ENCODE measurements at places on chromosomes 11 and 22.

GRCh38 chr11:128502726-128503125 lies 84.6 kb downstream of the ETS1 start:
- DNase-seq = no peak

GRCh38 chr22:43334378-43334777 lies 8.8 kb downstream of the SCUBE1 start:
- DNase-seq = no peak

- DNase-seq = no peak
These were observed 36.0 kb downstream of the SLN start for GRCh38 chr11:107675902-107676301.

DNA sequence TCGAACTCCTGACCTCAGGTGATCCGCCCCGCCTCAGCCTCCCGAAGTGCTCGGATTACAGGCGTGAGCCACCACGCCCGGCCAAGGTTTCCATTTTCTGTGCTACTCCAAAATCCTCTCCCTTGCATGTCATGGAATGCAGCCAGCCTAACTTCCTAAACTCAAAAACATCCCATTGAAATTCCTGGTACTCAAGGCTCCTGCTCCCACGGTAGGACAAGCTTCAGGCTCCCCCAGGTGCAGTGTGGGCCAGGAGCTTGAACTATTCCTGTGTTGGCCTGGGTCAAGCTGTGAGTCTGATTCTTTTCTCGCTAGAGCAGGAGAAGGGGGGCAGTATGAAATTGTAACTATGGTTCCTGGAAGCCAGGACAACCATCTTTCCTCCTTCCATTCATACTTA lies 97.1 kb downstream of the RPL27A start:
- DNase-seq = no peak

DNA sequence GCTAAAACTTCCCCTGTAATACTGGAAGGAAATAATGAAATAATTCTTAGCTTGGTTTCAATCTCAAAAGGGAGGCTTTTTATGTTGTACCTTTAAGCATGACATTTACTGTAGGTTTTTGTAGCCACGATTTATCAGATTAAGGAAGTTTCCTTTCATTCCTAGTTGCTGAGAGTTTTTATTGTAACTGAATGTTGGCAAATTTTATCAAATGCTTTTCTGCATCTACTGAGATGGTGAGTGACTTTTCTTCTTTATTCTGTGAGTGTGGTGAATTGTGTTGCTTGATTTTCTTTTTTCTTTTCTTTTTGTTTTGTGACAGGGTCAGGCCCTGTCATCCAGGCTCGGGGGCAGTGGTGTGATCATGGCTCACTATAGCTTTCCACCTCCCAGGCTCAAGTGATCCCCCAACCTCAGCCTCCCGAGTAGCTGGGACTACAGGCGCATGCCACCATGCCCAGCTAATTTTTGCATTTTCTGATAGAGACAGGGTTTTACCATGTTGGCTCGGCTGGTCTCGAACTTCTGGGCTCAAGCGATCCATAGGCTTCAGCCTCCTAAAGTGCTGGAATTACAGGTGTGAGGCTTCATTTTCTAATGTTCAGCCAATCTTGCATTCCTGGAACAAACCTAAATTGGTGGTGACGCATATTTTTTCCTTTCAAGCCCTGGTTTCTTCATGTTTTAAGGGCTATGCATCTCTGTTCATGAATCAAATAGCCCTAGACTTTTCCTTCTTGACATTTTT lies 26.2 kb downstream of the SUSD2 start:
- no peak for DNase-seq

DNA sequence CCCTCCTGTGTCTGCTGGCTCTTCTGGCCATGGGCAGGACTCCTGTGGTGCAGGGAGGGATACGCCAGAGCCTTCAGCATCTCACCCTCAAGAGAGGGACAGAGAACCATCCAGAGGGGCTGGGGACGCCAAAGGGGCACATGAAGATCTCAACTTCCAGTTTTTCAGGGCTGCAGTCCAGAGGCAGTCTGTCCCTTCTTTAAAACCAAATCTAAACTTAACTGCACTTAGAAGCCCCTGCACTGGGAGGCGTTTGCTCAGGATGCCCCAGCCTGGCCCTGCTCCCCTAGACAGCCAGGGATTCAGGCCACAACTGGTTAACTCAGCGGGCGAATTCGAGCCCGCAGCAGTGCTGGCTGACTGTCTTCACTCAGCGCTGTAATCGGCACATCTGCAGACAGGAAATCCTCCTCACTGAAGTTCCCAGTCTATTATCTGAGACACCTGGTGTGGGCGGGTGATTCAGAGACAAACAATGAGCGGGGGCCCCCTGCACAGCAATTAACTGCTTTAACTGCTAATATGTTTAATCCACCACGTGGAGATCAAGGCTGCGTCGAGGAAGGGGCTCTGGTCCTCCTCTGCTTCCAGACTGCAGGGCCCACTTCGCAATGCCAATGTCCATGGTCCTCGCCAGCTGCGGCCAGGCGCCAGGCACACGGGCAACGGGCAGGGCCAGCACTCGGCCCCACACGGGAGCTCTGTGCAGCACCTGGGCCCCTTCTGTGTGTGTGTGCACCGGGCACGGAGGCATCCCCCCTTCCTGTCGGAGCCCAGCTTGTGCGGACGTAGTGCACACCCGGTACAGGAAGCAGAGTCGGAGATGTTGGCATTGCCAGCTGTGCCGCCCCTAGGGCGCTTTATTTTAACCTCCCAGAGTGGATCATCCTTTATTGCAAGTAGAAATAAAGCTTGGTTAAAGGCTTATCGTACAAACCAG lies 36.9 kb upstream of the GNB1L start:
- DNase-seq = peak; percentile 75

GRCh38 chr11:69010361-69010891 lies 2.6 kb downstream of the MRGPRF start:
- no peak for DNase-seq

DNA sequence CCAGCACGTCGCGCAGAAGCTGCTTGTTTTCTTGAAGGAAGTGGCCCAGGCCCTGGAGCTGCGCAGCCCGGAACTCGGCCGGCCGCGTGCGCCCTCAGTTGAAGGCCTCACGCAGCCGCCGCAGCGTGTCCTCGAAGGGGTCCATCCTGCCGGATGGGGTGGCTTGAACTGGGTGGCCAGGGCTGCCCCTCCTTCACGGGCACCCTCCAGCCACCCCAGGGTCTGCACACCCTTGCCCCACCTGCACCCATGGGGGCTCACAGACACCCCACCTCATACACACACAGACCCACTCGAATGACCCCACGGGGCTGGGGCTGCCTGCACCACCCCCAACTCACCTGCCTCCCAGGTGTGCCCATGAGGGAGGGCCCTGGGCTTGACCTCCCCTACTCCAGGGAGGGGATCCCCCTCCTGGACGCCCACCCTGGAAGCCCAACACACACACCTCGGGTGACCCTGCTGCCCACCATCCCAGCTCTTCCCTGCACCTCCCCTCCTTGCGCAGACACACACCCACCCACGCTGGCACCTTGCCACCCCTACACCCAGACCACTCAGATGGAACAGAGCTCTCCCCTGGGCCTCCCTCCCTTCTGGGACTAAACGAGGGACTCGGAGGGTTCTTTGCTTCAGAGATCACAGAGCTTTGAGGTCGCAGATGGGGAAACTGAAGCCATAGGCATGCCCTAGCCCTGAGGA lies 6.8 kb downstream of the ALDH3B2 start:
- DNase-seq = no peak

DNA sequence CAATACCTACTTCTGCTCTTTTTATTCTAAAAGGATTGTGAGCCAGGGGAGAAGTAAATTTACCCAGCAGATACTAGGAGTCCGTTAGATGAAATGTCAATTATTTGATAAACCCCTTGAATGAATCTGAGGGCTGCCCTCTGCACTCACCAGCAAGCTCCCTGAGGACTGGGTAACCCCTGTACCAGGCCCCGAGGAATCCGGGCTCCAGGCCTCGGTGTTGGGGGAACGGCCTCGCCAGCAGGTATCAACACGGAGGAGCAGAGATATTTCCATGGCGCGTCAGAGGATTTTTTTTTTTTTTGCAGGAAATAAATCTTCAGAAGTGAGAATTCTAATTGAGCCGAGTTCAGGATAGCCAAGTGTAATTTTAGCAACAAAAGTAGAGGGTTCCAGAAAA lies 1408.8 kb downstream of the BRD1 start:
- no peak for DNase-seq

- DNase-seq = no peak
These were observed 62.4 kb upstream of the CCDC179 start for GRCh38 chr11:22922672-22923071.

DNA sequence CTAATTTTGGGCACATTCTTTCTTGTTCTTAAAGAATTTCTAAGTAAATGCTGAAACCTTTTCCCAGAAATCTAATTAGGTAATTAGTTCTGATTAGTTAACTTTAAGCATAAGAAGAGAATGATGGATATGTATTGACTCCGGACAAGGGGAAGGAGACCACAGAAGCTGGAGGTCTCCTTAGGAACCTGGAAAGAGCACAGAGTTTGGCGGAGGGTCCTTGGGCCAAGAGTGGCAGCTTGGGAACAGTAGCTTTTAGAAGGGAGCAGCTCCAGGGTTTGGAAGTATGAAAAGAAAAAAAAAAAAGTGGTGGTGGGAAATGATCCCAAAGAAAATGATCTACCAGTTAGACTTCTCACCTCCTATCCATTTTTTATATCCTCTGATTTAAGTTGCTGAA lies 42.7 kb downstream of the FAT3 start:
- DNase-seq = no peak

DNA sequence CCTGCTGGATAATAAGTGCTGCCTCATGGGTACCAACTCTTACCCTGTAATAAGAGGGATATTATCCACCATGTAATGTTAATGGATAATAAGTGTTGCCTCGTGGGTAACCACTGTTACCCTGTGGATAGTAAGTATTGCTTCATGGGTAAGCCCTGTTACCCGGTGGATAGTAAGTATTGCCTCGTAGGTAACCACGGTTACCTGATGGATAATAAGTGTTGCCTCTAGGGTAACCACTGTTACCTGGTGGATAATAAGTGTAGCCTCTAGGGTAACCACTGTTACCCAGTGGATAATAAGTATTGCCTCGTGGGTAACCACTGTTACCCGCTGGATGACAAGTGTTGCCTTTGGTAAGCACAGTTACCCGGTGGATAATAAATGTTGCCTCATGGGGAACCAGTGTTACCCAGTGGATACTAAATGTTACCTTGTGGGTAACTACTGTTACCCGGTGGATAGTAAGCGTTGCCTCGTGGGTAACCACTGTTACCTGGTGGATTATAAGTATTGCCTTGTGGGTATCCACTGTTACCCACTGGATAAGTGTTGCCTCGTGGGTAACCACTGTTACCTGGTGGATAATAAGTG lies 18.6 kb upstream of the NXPE4 start:
- no peak for DNase-seq

DNA sequence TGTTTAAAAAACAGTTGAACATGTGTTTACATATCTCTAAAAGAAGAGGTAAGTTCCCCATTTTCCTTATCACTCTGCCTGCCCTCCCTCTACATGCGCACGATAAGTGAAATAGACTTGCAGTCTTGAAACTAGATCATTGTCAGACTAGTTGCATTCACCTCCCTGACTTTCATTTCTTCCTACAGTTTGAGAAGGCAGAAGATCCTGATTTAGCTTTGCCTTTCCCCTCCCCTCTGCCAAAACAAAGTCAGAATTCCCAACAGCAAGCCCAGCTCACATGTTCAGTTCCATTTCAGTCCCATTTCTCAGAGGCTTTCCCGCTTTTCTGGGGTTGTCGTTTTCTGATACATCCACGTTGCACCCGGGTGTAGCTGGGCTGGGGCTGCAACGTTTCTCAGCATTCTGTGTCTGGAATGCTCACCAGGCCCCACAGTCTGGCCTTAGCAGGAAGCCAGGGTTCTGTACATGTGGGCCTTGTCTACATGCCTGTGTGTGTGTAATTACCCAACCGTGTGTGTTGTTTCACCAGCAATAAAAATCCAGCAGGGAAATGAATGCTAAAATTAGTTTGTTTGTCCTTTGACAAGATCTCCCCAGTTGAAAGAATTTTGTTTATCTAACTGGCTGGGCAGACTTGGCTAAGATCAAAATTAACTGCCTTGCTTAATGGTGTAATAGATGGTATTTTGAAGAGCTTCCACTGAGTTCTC lies 179.2 kb downstream of the DBX1 start:
- no peak for DNase-seq

DNA sequence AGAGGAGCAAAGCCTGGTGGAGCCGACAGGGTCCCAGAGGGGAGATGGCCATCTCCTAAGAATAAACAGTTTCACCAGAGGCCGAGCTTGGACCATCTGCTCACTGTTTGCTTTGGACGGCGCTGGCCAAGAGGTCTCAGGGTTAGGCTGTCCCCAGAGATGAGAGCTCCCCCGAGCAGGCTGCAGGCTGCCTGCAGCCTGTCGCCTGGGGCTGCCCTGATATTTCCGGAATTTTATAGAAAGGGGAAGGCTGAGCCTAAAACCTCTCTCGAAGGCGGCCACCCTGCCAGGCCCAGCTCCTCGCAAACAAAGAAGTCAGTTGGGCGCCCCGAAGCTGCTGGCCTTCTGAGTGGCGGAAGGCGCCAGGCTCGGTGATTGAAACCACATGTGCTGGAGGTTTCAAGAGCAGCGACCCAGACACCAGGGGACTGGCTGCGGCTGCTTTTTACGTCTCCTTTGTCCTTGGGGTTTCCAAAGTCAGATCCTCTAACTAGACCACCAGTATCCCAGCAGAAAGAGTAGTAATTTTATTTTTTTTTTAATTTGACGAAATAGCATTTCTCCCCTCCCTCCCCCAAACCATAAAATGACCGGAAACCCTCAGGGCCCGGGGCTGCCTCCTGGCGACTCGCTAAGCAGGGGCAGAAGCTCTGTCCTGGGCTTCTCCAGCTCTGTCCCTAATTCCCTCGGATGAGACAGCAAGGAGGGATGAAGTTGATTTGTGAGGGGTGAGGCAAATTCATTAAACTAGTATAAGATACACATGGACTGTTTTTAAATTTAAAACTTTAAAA lies 57.4 kb downstream of the CLMP start:
- DNase-seq = no peak

DNA sequence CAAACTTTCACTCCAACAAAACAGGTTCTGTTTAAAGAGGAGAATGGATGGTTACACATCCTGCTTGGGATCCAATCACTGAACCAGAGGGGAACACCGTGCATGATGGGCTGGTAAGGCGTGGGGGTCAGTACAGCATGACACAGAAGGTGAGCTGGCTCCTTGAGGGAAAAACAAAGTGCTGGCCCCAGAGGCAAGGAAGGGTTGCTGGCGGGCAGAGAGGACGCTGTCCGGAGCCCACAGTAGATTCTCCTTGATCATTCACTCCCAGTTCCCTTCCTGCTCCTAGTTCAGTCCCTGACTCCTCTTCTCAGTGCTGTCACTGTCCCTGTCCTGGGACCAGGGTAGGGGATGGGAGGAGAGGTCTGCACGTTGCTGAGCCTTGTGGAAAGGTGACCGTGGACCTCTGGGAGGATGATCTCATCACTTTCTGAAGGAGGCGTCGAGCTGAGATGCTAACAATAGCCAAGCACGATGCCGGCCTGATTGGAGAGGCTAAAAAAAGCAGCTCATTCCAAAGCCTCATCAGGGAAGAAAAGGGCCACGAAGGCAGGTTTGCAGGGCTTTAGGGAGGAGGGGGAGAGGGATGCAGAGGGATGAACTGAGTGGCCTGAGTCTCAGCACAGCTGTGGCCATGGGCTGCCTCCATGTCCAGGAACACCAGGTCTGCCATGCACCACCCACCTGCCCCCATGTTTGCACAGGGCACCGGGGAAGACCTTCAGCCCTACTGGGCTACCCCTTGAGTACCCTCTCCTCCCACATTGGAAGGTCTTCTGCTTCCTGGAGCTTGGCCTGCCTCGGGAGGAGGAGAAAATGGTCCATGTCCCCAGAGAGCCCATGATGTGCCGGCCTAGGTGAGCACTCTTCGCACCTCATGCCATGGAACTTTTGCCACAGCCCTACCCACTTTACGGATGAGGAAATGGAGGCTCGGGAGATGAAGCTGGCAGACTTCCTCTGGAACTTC lies 72.7 kb upstream of the RTL6 start:
- DNase-seq = no peak
